Ascending aorta (tissue), 2 donors: ENCODE measurements at places on chromosomes 2 and 18.

DNA sequence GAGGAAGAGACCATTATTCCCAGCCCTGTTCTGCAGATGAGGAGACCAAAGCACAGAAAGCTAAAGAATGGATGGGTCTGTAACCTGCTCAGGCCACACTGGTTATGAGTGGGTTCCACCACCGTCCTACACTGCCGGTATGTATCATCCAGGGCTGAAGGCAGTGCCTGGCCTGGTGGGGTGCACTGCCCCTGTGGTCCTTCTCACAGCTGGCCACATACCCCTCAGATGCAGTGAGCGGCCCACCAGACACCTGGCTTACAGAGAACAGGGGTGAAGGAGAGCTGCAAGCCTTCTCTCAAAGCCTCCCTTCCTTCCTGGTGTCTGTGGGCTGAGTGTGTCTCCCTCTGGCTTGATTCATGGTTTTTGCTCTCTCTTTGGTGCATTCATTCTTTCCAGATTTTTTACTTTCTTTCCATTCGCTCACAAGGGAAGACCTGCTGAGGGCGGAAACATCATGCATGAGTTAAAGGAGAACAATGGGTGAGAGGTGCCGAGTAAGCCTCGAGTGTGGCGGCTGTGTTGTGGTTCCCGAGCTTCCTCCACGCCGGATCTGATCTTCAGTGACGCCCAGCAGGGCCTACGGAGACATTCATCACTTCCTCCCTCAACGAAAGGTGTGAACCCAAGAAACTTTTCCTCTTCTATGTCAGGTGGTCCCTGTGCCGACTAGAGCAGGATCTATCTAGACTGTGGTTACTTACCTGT is 62.1 kb upstream of the REL start:
- H3K4me3 ChIP-seq = no peak overlapping the region
- H3K27ac ChIP-seq = no peak overlapping the region
- no peaks in the 10 kb centered on the region for H3K36me3 ChIP-seq
- peak; percentile 72 for DNase-seq
- no peaks in the 10 kb centered on the region for H3K4me1 ChIP-seq

GRCh38 chr2:190137561-190137960 is 75.0 kb upstream of the MSTN start:
- H3K27ac ChIP-seq = no peak overlapping the region
- no peak overlapping the region for H3K4me3 ChIP-seq
- DNase-seq = no peak
- no peaks in the 10 kb centered on the region for H3K27me3 ChIP-seq

- H3K36me3 ChIP-seq = no peaks in the 10 kb centered on the region
- no peak overlapping the region for H3K4me3 ChIP-seq
- DNase-seq = peak; percentile 19
These were observed 149.9 kb upstream of the COPS8 start for GRCh38 chr2:236935631-236936445.

GRCh38 chr2:143015656-143016055 is 113.6 kb upstream of the ARHGAP15 start:
- H3K4me3 ChIP-seq = no peak overlapping the region
- H3K27me3 ChIP-seq = no peaks in the 10 kb centered on the region
- no peak overlapping the region for H3K27ac ChIP-seq
- no peaks in the 10 kb centered on the region for H3K36me3 ChIP-seq
- no peaks in the 10 kb centered on the region for H3K4me1 ChIP-seq
- DNase-seq = no peak

DNA sequence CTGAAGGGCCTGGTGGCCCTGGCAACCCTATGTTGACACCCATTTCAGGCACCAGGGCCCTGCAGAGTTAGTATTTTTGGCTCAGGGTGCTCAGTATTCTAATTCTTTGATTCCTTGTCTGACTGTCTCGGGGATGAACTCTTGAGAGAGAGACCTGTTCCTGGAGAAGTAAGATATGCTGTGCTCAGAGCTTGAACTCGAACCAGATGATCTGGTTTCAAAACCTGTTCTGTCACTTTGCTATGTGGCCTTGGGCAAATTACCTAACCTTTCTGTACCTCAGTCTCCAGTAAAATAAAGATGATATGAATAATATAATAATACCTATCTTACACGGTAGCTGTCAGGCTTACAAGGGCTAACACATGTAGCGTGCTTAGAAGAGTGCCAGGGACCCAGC is 294.2 kb downstream of the DYSF start:
- DNase-seq = no peak
- H3K4me1 ChIP-seq = peaks cover 21% of the 10 kb centered on the region
- H3K36me3 ChIP-seq = no peaks in the 10 kb centered on the region
- no peak overlapping the region for H3K4me3 ChIP-seq
- H3K27me3 ChIP-seq = no peaks in the 10 kb centered on the region
- H3K27ac ChIP-seq = peak overlapping the region; percentile 81

- DNase-seq = no peak
- H3K36me3 ChIP-seq = no peaks in the 10 kb centered on the region
- no peak overlapping the region for H3K27ac ChIP-seq
- H3K4me1 ChIP-seq = no peaks in the 10 kb centered on the region
- no peaks in the 10 kb centered on the region for H3K27me3 ChIP-seq
These were observed 67.2 kb upstream of the ATL2 start for GRCh38 chr2:38444247-38444646.

GRCh38 chr18:79547413-79548076 is 132.1 kb upstream of the CTDP1 start:
- H3K4me3 ChIP-seq = no peak overlapping the region
- no peaks in the 10 kb centered on the region for H3K4me1 ChIP-seq
- no peak overlapping the region for H3K27ac ChIP-seq
- H3K36me3 ChIP-seq = no peaks in the 10 kb centered on the region
- DNase-seq = no peak

DNA sequence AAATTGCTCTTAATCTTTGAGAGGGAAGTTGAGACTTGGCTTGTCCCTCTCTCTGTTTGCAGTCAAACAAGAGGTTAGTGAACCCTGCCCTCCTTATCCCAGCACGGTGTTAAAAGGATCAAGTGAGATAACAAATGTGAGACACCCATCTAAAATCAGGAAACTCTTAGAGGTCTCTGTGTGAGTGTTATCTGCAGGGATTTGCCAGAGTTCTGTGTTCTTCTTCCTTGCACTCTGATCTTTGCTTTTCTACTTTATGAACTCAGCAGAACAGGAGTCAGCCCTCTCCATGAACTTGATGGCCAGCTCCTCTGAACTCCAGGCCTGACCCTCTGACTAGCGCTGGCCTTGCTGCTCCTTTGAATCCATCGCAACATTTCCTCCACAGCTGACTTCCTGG is 123.8 kb downstream of the NCKAP5 start:
- no peaks in the 10 kb centered on the region for H3K36me3 ChIP-seq
- H3K4me3 ChIP-seq = no peak overlapping the region
- H3K27ac ChIP-seq = no peak overlapping the region
- no peak for DNase-seq
- H3K4me1 ChIP-seq = no peaks in the 10 kb centered on the region

DNA sequence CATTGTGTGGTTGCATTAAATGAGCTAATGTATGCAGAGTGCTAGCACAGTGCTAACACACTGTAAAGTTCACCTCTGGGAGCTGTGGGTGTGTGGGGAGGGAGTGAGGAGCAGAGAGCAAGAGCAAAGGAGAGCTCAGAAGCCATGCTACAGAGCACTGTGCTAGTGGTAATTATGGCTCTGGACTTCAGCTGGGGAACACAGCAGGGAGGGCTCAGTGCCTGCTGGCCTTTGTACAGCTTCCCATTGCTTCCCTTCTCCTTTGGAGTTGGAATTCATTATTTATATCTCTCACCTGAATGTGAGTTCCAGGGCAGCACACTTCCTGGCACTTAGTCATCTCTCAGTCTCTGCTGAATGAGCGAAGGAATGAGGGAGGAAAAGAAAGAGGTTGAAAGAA is 2.5 kb upstream of the PLA2R1 start:
- H3K4me3 ChIP-seq = no peak overlapping the region
- no peaks in the 10 kb centered on the region for H3K27me3 ChIP-seq
- H3K27ac ChIP-seq = no peak overlapping the region
- DNase-seq = no peak

GRCh38 chr2:121063471-121063870 is 221.5 kb downstream of the TFCP2L1 start:
- no peak overlapping the region for H3K27ac ChIP-seq
- H3K36me3 ChIP-seq = no peaks in the 10 kb centered on the region

DNA sequence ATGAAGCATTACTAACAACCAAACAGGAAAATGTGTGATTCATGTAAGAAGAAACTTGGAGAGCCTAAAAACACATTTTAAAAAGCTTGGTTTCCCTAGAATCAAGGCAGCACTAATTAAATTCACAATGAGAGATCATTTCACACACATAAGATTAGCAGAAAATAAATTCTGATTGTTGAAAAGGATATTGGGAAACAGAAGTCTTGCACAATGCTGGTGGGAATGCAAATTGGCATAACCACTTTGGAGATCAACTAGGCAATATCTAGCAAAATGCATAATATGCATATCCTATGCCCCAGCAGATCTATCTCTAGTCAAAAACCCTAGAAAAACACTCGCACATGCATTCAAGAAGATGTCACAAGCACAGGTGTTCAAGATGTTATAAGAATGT is 75.3 kb upstream of the SIX3 start:
- H3K27ac ChIP-seq = no peak overlapping the region
- H3K36me3 ChIP-seq = no peaks in the 10 kb centered on the region
- no peaks in the 10 kb centered on the region for H3K4me1 ChIP-seq

DNA sequence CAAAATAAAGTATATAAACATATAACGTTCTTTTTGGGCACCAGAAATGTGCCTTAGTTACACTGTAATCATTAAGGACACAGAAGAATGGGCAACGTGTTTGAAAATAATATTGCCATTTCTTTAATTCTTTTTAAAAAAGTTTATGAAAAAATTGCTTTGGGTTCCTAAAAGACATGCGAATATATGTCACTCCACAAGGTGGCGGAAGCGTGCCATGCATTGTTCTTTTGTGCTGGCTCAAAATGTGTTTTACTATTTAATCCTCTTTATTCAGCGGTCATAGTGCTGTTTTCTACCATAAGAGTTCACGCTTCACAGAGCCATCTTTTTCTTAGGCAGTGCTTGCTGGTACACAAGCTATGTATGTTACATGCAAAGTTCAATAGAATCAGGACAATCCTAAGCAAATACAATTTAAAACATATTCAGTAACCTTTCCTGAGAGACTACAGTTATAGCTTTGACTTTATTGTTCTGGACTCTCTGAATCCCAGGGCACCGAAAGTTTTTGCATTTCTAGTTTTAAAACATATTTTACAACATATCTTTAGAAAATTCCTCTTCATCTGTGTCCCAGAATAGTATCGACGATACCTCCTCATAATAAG is 147.8 kb upstream of the ERBB4 start:
- no peak overlapping the region for H3K27ac ChIP-seq
- H3K4me3 ChIP-seq = no peak overlapping the region
- H3K27me3 ChIP-seq = no peaks in the 10 kb centered on the region
- H3K36me3 ChIP-seq = no peaks in the 10 kb centered on the region

GRCh38 chr18:54679318-54680149 is 88.5 kb downstream of the DYNAP start:
- H3K36me3 ChIP-seq = no peaks in the 10 kb centered on the region
- H3K4me3 ChIP-seq = no peak overlapping the region
- no peaks in the 10 kb centered on the region for H3K4me1 ChIP-seq
- no peak for DNase-seq

DNA sequence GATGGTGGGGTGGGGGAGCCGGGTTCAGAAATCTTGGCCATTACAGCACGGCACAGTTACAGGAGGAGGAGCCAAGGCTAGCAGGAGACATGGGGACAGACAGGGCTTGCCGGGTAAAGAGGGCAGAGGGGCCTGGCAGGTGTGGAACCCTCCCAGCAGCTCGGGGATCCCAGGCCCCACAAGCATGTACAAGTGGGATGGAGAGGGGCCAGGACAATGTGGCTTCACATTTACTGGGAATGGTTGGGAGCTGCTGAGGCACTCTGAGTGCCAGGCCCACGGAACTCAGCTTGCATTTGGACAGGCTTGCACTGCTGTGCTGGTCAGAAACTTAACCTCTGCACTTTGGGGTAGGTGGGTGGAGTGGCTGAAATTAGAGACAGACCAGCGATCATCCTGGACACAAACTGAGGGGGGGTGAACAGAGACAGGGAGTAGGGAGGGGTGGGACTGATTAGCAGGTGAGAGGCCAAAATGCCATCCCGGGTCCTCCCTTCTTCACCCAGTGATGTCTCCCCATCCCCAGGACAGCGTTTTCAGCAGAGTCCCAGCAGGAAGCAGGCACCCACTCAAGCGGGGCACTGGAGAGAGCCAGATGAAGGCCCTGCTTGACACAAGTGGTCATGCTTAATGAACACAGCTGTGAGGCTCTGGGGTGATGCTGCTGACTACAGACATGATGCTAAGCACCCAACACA is 9.6 kb downstream of the PER2 start:
- H3K36me3 ChIP-seq = peaks cover 33% of the 10 kb centered on the region
- peaks cover 7% of the 10 kb centered on the region for H3K4me1 ChIP-seq
- DNase-seq = no peak
- no peak overlapping the region for H3K4me3 ChIP-seq

- H3K4me3 ChIP-seq = no peak overlapping the region
- DNase-seq = no peak
- H3K27me3 ChIP-seq = no peaks in the 10 kb centered on the region
- H3K36me3 ChIP-seq = no peaks in the 10 kb centered on the region
- H3K27ac ChIP-seq = no peak overlapping the region
These were observed 274.3 kb upstream of the TRIB2 start for GRCh38 chr2:12442476-12442847.

DNA sequence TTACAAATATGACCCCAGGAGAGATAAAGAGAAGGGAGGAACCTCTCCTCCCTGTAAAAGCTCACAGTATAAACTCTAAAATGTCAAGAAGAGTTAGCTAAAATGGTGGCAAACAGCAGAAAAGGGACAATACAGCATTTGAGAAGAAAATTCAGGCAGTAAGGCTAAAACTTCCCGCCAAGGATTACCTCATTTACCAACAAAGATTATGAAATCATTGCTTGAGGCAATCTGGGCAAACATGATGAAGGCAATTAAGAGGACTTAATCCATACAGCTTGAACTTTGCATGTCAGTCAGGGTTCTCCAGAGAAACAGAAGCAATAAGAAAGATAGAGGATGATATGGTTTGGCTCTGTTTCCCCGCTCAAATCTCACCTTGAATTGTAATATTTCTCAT is 81.4 kb downstream of the CMPK2 start:
- H3K27me3 ChIP-seq = no peaks in the 10 kb centered on the region
- no peaks in the 10 kb centered on the region for H3K4me1 ChIP-seq
- H3K4me3 ChIP-seq = no peak overlapping the region
- no peak overlapping the region for H3K27ac ChIP-seq
- no peak for DNase-seq

GRCh38 chr18:69992776-69993175 is 45.1 kb upstream of the CD226 start:
- no peaks in the 10 kb centered on the region for H3K36me3 ChIP-seq
- peaks cover 2% of the 10 kb centered on the region for H3K4me1 ChIP-seq
- H3K27ac ChIP-seq = no peak overlapping the region
- no peak overlapping the region for H3K4me3 ChIP-seq
- DNase-seq = no peak
- H3K27me3 ChIP-seq = no peaks in the 10 kb centered on the region

- H3K4me1 ChIP-seq = no peaks in the 10 kb centered on the region
- H3K27ac ChIP-seq = no peak overlapping the region
- DNase-seq = no peak
- H3K4me3 ChIP-seq = no peak overlapping the region
- no peaks in the 10 kb centered on the region for H3K27me3 ChIP-seq
These were observed 36.5 kb upstream of the DLX1 start for GRCh38 chr2:172048508-172049503.
